ENCODE measurements at places on chromosomes 4 and X. TPM values are rescaled to one million over a fixed set of nuclear protein-coding genes. Genes with fewer than 3 reads are reported as not detected.

- H3K36me3 ChIP-seq: no peaks in the 10 kb centered on the region
- H3K27me3 ChIP-seq: no peaks in the 10 kb centered on the region
- DNase-seq: no peak
- no peaks in the 10 kb centered on the region for H3K4me1 ChIP-seq
- H3K4me3 ChIP-seq: no peak overlapping the region
Observed at GRCh38 chr4:4618847-4619246, 77.0 kb upstream of the STX18 start.

- H3K36me3 ChIP-seq: no peaks in the 10 kb centered on the region
- DNase-seq: no peak
- no peaks in the 10 kb centered on the region for H3K4me1 ChIP-seq
- H3K4me3 ChIP-seq: no peak overlapping the region
- H3K27ac ChIP-seq: no peak overlapping the region
Observed at GRCh38 chrX:28124416-28124815, 143.2 kb upstream of the DCAF8L1 start.

DNA sequence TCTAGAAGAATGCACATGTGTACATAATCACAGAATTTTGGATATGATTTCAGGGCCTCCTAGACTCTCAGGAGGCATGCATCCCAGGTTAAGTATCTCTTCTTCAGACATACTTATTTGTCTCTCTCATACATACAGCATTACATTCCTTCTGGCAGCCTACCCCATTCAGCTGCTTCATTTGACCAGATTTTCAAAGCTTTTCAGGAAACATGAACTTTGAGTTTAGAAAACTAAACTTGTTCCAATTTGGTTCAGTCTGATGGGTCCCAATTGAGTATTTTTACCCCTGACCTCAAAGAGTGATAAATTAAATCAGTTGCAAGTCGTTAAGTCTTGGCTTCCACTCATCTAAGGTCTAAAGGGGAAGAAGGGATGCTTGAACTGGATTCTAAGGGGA lies 330.9 kb downstream of the ARHGAP24 start:
- H3K4me3 ChIP-seq: no peak overlapping the region
- H3K27me3 ChIP-seq: no peaks in the 10 kb centered on the region
- H3K36me3 ChIP-seq: no peaks in the 10 kb centered on the region
- peaks cover 25% of the 10 kb centered on the region for H3K4me1 ChIP-seq
- H3K27ac ChIP-seq: no peak overlapping the region
- DNase-seq: no peak

DNA sequence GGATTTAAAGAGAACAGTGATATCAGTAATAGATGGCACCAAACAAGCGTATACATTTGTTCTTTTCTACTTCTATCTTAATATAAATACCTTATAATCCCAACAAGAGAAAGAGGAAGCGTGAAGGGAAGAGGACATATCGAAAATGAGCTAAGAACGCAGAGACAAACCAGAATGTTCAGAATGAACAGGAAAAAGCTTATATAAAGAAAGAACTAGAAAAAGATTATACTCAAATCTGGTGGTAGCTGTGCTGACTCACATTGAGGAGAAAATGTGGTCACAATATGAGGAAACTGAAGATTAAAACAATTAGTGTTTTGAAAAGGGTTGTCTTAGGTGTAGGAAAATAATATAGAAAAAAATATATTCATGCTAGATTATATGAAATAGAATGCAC lies 2.0 kb upstream of the GPR34 start:
- H3K27me3 ChIP-seq: no peaks in the 10 kb centered on the region
- DNase-seq: no peak
- no peaks in the 10 kb centered on the region for H3K36me3 ChIP-seq

DNA sequence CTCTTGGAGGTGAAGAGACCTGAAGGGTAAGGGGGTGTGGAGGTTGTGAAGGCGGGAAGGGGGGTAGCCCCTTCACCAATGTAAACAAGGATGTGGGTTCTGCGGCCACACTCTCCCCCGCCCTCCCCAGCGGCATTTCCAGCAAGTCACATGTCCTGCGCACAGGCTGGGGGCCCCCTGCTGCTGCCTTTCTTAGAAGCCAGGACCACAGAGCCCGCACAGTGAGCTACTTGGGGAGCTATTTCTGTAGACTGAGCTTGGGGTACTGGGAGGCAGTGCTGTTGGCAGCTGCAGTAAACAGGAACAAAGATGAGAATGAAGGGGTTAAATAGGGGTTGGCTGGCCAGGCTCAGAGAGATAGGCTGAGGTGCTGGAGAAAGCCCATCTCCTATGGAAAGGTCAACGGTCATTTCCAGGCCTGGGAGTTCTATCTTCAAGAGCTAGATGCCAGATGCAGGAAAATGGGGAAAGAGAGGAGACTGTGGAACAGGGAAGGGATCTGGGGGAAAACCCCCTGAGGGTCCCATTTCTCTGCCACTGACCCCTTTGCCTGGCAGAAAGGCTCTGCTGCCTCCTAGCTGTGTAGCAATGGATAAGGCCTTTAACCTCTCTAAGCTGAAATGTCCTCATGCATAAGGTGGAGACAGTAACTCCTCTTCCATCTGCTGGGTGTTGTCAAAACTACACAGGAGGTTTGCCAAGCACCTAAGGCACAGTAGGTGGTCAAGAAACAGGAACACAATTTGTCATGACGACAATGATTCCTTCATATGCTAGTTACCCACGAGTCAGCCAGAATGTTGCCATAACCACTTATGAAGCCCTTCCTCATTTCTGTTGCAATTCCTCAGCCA lies 18.5 kb upstream of the PIM2 start:
- no peaks in the 10 kb centered on the region for H3K36me3 ChIP-seq
- H3K27me3 ChIP-seq: no peaks in the 10 kb centered on the region
- no peak for DNase-seq
- H3K27ac ChIP-seq: peak overlapping the region; percentile 17
- no peak overlapping the region for H3K4me3 ChIP-seq

- no peak overlapping the region for H3K4me3 ChIP-seq
- H3K36me3 ChIP-seq: no peaks in the 10 kb centered on the region
- H3K27me3 ChIP-seq: no peaks in the 10 kb centered on the region
- H3K27ac ChIP-seq: no peak overlapping the region
- H3K4me1 ChIP-seq: no peaks in the 10 kb centered on the region
Observed at GRCh38 chrX:148492057-148492456, 8.4 kb upstream of the AFF2 start.

GRCh38 chr4:60780874-60781273 lies 419.3 kb upstream of the ADGRL3 start:
- no peaks in the 10 kb centered on the region for H3K4me1 ChIP-seq
- H3K4me3 ChIP-seq: no peak overlapping the region

- no peak for DNase-seq
- no peak overlapping the region for H3K27ac ChIP-seq
- no peak overlapping the region for H3K4me3 ChIP-seq
- no peaks in the 10 kb centered on the region for H3K4me1 ChIP-seq
- peaks cover 63% of the 10 kb centered on the region for H3K36me3 ChIP-seq
Observed at GRCh38 chr4:772118-772517, 53.8 kb downstream of the CPLX1 start.

GRCh38 chr4:155875878-155876277 lies 9.8 kb upstream of the ASIC5 start:
- H3K27ac ChIP-seq: no peak overlapping the region
- DNase-seq: no peak
- H3K4me1 ChIP-seq: no peaks in the 10 kb centered on the region
- H3K27me3 ChIP-seq: no peaks in the 10 kb centered on the region
- no peak overlapping the region for H3K4me3 ChIP-seq

DNA sequence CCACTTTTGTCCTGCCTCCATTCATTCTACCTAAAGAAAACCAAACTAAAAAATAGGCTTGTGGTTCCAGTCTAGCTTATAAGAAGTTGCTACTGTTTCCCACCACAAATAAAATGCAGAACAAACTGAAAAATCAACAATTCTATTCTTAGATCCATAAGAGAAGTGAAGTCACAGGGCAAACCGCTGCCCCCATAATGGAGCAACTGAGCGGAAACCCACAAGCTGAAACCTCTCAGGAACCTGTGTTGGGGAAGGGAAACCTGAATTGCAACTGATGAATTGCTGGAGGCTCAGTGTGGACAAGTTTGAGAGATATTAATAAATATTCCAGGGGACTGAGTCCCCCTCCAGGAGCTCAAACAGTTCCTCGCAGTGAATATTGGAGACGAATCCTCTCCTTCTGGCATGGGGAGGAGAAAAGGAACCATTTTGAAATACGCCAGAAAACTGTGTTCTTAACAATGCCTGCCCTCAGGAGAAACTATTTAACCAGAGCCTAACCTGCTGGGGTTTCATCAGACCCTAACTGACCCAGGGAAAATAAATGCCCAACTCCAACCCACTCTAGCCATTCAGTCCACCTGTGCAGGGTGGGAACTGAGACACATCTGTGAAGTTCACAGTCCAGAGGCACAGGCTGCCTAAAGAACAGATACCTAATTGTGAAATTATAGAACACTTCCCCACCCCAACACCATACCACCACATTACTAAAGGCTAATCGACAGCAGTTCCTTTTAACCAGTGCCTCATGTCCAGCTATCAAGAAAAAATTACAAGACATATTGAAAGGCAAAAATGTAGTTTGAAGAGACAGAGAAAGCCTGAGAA lies 22.8 kb upstream of the SH3RF1 start:
- H3K27ac ChIP-seq: no peak overlapping the region
- no peak overlapping the region for H3K4me3 ChIP-seq
- H3K4me1 ChIP-seq: no peaks in the 10 kb centered on the region
- DNase-seq: no peak
- H3K27me3 ChIP-seq: no peaks in the 10 kb centered on the region

- H3K36me3 ChIP-seq: no peaks in the 10 kb centered on the region
- H3K4me1 ChIP-seq: no peaks in the 10 kb centered on the region
- H3K4me3 ChIP-seq: no peak overlapping the region
- H3K27ac ChIP-seq: no peak overlapping the region
- H3K27me3 ChIP-seq: no peaks in the 10 kb centered on the region
Observed at GRCh38 chr4:19700992-19701391, 550.7 kb upstream of the SLIT2 start.

DNA sequence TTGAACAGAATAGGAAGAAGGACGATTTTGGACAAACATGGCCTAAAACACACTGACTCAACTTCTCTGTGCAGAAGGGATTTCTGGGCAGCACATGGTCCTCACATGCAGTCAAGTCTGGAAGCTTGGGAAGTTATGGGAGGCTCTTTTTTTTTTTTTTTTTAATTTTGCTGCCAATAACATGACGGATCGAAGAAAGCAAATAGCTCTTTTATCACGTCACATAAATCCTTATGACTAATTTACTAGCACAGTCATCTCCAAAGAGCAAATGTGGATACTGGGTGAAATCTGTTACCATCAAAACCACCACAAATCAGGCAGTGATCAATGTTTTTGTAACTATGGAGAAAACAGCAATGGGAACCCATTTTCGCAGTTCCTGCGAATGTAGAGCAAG lies 193.3 kb upstream of the FAM9B start:
- H3K27me3 ChIP-seq: no peaks in the 10 kb centered on the region
- no peaks in the 10 kb centered on the region for H3K4me1 ChIP-seq
- no peak overlapping the region for H3K4me3 ChIP-seq
- DNase-seq: no peak
- H3K27ac ChIP-seq: no peak overlapping the region
- H3K36me3 ChIP-seq: no peaks in the 10 kb centered on the region

- H3K27me3 ChIP-seq: no peaks in the 10 kb centered on the region
- no peak overlapping the region for H3K27ac ChIP-seq
- no peak overlapping the region for H3K4me3 ChIP-seq
- H3K36me3 ChIP-seq: no peaks in the 10 kb centered on the region
- no peak for DNase-seq
Observed at GRCh38 chr4:77349364-77349763, 192.4 kb downstream of the CCNG2 start.

PCYT1B gene
- total RNA-seq: under 0.01 TPM

CXCL13 gene
- not detected for total RNA-seq

CPLX1 gene
- 0.85 TPM for total RNA-seq

PRRG1 gene
- total RNA-seq: 7.2 TPM

ARHGAP24 gene
- total RNA-seq: 43.6 TPM

REELD1 gene
- total RNA-seq: not detected
